ENCODE measurements at places on chromosomes 1 and 21. TPM values are rescaled to one million over a fixed set of nuclear protein-coding genes. Genes with fewer than 3 reads are reported as not detected.

FAM72D gene
- 3.8 TPM for total RNA-seq

GRCh38 chr1:228009828-228010775 is 3.3 kb downstream of the WNT3A start:
- no peak for DNase-seq

DNA sequence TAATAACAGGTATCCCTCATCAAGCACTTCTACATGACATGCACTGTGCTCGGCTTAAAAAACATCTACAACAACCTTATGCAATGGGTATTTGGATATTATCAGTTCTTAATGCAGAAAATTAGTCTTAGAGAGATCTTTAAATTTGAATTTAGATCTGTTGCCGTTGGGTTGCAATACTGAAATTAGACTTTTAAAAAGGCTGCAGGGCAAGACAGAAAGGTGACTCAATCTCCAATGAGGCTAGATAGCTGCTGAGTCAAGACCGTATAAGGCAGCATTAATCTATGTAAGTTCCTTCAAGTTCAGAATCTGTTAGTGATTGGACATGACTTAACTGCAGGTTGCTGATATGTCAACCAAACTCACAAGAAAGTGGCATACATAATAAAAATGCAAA is 37.3 kb downstream of the OLFM3 start:
- DNase-seq = no peak

CCDC30 gene
- total RNA-seq = not detected

- no peak for DNase-seq
These were observed 599 bp upstream of the ITPKB start for GRCh38 chr1:226739696-226740065.

GRCh38 chr1:74830766-74831165 is 97.8 kb downstream of the TYW3 start:
- no peak for DNase-seq

- no peak for DNase-seq
These were observed 89.4 kb downstream of the PDE4B start for GRCh38 chr1:65882076-65882475.

DNA sequence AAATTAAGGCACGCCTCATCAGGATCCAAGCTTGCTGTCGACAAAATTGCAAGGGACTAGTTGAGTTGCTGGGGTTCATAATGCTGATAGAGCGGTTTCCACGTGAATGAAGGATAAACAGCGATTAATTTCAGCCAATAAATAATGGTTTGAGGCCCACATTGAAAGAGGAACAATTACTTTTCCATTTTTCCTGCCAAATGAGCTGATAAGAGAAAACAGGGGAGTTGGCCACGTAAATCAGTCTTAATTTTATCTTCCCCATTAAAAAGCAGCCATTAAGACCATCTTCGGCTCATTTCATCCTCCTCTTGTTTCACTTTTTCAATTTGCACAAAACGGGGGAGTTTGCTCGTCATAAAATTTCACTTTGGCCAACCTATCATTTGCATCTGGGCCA is 235.5 kb upstream of the RRP15 start:
- no peak for DNase-seq

GRCh38 chr1:51301152-51301843 is 29.1 kb downstream of the TTC39A start:
- peak; percentile 17 for DNase-seq

IRF6 gene
- total RNA-seq = not detected

GRCh38 chr21:14206222-14206621 is 4.5 kb downstream of the LIPI start:
- no peak for DNase-seq

GRCh38 chr1:63454269-63454668 is 68.8 kb downstream of the ITGB3BP start:
- peak; percentile 23 for DNase-seq

- DNase-seq = peak; percentile 39
These were observed 96.0 kb downstream of the ESRRG start for GRCh38 chr1:216627252-216627651.

GRCh38 chr21:25908495-25908894 is 173.7 kb downstream of the GABPA start:
- DNase-seq = no peak

PLPP3 gene
- 7.9 TPM for total RNA-seq

GRCh38 chr1:1431845-1432273 is 3.6 kb upstream of the VWA1 start:
- DNase-seq = no peak

DNA sequence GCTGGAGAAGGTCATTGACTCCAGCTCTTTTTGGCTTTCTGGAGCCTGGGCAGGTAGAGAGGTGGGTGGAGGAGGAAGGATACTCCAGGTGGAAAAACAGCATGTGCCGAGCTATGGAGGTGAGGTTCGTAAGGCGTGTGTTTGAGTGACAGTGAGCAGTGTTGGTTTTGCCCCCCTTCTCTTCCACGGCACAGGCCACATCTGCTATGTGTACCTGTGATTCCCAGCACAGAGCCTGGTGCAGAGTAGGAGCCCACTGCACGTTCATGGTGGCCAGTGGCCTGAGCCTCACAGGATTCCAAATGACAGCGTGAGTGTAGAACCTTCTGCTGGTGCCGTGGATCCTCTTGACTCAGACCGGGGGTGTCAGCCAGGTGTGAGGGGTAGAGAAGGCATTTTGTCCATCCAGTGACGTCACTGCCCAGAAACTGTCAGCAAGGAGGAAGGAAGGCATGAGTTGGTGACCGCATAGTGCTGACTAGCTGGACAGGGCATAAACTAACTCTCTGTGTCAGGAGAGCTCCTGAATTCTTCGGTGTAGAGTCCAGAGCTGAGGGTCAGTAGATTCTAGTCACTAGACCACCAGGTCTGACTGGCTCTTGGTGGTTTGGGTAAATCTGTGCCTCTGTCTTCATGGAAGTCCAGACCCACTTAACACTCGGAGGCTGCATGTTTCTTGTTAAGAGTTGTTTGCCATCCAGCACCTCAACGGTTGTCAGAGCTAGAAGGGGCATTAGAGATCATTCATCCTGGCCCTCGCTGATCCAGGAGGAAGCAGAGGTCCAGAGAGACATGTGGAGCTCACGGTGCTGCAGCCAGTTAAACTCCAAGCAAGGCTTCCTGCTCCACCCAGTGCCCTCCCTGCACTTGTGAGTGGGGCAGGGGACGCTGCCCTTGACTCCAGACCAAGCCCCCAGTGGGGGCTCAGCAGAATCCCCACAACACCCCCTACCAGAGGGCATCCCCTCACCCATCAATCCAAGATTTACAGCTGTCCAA is 3.8 kb downstream of the QSOX1 start:
- no peak for DNase-seq

GRCh38 chr1:156089704-156090103 is 7.4 kb upstream of the MEX3A start:
- no peak for DNase-seq

ASTN1 gene
- 0.43 TPM for total RNA-seq

PODN gene
- 0.10 TPM for total RNA-seq

DNA sequence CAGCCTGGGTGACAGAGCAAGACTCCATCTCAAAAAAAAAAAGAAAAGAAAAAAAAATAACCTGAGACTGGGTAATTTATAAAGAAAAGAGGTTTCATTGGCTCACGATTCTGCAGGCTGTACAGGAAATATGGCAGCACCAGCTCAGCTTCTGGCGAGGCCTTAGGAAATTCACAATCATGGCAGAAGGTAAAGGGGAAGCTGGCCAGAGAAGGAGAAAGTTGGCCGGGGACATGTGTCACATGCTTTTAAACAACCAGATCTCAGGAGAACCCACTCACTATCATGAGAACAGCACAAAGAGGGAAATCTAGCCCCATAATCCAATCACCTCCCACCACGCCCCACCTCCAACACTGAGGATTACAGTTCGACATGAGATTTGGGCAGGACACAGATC is 125.3 kb downstream of the DISP1 start:
- no peak for DNase-seq

FMN2 gene
- 5.2 TPM for total RNA-seq

GRCh38 chr1:24704411-24705259 is 40.6 kb upstream of the CLIC4 start:
- peak; percentile 40 for DNase-seq

GRCh38 chr1:50829014-50829958 is 130.8 kb downstream of the FAF1 start:
- no peak for DNase-seq
